Breast epithelium (tissue), 4 donors: ENCODE measurements at places on chromosomes 3 and 15. TPM values are rescaled to one million over a fixed set of nuclear protein-coding genes. Genes with fewer than 3 reads are reported as not detected.

DNA sequence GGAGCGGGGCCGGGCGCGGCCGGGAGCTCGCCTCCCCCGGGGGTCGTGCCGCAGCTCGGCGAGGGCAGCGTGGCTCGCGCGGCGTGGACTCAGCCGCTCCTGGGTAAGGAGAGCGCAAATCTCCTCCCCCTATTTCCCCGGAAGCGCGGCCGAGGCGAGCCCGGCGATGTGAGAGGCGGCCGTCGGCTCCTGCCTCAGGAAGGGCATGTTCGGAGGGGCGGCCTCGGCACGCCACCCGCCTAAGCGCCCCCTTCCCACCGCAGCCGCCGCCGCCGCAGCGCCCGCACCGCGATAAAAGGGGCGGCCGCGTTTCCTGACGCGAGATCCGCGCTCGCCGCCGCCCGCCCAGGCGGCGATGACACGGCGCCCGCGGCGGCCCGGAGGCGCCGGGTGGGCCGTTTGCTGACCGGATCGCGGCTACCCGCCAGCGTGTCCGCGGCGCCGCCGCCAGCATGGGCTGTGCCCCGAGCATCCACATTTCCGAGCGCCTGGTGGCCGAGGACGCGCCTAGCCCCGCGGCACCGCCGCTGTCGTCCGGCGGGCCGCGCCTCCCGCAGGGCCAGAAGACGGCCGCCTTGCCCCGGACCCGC is at the start of gene PDE8A:
TSS of gene PDE8A (plus strand) at position 146 of the 590 bp plus-strand sequence. CDS start at position 453, 307 bp downstream.
- DNase-seq, result no peak

DNA sequence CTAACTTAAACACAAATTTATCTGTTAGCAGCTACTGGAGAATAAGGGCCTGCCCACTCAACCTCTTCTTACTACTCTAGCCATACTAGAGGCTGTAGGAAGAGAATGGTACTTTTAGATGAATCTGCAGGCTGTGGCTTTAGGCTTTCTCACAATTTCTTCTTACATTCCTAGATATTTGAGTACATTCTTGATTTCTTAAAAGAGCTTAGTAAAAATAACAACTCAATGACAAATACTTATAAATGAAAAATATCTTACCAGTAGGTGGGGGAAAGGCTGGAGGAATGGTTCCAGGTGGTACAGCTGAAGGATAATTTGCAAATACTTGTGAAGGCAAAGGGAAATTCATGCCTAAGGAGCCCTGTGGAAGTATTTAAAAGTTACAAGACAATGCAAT is 92.9 kb upstream of the GK5 start:
- DNase-seq, result no peak

DNA sequence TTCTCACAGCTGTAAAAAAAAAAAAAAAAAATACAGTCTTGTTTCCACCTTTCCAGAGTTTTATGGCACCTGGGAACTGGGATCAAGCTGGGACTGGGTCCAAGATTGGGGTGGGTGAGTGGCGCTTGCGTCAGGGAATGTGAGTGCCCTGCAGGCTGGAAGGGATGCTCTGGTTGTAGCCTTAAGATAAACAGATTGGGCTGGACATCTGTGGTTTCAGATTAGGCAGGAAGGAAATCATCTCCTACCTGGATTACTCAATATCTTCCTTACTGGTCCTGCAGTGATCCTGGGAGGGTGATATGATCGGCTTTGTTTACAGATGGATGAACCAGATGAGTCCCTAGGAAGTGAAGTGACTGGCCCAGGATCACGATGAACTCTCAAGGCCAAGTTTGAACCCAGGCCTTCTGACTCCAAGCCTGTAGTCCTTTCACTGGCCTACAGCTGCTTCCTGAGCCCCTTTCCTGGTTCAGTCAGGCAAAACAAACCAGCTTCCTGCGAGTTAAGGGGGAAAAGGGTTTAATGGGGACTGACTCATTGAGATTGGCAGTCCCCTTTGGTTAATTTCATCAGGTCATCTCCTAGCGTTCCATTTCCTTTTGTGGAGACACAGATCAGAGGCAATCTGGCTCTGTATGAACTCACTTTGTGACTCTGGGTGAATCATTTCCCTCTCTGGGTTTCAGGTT is 179.8 kb downstream of the THSD4 start:
- DNase-seq, result no peak

DNA sequence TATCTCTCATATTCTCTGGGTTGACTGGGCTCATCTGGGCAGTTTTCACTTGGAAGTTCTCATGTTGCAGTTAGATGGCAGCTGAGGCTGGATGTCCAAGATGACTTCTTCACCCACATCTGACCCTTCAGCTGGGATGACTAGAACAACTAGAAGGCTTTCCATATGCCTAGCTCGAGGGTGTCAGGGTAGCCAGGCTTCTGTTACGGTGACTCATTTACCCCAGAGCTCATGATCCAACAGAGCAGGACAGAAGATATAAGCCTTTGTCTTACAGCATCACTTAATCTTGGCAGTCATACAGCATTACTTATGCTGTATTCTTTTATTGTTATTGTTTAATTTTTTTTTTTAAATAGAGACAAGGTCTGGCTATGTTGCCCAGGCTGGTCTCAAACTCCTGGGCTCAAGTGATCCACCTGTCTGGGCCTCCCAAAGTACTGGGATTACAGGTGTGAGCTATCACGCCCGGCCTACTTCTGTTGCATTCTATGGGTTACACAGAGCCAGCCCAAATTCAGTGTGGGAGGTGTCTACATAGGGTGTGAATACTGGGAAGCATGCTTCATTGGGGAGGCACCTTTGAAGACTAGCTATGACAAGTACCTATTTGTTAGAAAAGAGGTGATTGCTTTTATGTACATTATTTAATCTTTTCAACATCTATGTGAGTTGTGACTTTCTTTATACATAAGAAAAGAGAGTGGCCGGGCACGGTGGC is 10.7 kb downstream of the HMCES start:
- no peak for DNase-seq

DNA sequence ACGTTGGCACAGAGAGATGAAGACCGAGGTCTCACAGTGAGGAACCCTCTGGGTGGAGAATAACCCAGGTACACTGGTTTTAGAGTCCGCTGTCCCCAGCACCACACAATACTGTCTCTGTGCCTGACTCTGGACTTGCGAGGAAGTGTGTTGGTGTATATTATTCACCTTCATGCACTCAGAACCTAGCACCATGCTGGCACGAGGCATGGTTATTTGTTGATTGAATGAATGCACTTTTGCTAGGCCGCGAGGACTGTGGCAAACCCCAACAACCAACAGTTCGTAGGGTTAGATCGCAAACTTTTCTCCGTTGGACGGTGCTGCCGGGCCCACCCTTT is 484 bp upstream of the C3orf52 start:
- no peak for DNase-seq

DNA sequence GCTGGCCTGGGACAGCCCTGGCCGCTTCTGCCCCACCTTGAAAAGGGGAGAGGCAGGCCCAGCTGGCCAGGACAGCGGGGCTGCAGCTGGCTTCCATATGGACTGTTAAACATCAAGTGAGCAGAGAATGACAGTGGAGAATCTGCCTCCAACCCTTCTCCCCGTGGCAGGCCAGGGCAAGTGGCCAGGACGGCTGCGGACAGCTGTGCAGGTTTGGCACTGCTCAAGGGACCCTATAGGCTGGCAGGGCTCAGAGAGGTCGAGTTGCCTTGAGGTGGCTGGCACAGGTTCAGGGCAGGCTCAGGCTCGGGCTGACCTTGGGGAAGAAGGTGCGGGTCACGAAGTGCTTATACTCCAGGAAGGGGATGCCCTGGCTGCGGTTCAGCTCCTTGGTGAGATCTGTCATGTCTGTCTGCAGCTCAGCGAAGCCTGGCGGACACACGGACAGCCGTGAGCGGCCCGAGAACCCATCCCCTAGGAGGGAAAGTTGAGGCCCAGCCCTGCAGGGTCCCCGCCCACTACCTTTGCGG is 24.3 kb downstream of the H1-8 start:
- DNase-seq, result no peak

GRCh38 chr15:91884606-91885005 is 31.1 kb downstream of the SLCO3A1 start:
- DNase-seq, result no peak

DNA sequence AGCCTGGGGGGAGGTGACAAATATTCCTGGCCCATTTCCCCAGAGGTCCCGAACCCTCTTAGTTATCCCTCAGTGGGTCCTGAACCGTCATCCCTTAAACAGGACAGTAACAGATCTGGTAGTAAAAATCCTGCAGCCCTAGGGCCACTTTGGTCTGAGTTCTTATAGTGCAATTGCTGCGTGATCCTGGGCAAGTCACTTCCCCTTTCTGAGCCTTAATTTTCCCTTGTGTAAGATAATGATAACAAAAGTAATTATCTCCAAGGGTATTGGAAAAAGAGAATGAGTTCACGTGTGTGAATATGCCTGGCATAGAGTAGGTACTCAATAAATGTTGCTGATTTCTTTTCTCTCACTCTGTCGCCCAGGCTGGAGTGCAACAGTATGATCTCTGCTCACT is 2.9 kb upstream of the JAGN1 start:
- no peak for DNase-seq

LRRN1 gene
- 18.9 TPM for total RNA-seq

TRPC1 gene
- total RNA-seq, result 12.5 TPM
